ENCODE measurements at places on chromosomes 11 and 22.

GRCh38 chr11:65576232-65576866 is 496 bp downstream of the EHBP1L1 start:
- no peak for DNase-seq

DNA sequence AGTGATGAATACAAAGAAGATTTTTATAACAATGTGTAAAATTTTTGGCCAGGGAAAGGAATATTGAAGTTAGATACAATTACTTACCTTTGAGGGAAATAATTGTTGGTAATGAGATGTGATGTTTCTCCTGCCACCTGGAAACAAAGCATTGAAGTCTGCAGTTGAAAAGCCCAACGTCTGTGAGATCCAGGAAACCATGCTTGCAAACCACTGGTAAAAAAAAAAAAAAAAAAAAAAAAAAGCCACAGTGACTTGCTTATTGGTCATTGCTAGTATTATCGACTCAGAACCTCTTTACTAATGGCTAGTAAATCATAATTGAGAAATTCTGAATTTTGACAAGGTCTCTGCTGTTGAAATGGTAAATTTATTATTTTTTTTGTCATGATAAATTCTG is 5.3 kb downstream of the BIRC3 start:
- no peak for DNase-seq

DNA sequence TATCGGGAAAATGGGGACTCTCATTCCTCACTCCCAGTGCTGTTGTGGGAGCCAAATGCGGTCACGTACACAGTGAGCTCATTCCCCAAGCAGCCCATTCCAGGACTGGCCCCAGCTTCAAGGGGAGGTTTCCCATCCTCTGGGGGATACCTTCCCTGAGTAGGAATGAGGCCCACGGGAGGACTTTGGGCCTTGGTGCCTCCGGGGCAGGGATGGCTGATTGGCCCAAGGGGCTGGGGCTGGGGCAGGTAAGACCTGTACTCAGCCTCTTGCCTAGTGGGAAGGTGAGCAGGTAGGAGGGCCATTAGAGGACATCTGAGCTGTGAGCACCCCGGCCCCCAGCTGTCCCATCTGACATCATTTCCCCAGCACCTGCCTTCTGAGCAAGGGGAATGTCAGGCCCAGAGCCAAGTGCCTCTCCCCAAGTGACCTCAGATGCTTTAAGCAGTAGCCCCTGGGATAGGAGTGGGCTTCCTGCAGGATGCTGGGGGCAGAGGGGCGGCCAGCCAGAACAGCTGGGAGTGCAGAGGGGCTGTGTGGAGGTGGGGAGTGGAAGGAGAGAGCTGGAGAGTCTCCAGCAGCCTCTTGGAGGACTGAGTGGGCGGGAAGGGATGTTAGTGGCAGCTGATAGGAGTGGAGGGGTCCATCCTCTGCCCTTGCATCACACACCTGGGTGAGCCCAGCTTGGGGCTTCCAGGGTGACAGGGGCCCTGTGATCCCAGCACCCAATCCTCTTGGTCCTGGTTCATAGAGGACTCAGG is 58.4 kb downstream of the CD82 start:
- DNase-seq, result no peak

DNA sequence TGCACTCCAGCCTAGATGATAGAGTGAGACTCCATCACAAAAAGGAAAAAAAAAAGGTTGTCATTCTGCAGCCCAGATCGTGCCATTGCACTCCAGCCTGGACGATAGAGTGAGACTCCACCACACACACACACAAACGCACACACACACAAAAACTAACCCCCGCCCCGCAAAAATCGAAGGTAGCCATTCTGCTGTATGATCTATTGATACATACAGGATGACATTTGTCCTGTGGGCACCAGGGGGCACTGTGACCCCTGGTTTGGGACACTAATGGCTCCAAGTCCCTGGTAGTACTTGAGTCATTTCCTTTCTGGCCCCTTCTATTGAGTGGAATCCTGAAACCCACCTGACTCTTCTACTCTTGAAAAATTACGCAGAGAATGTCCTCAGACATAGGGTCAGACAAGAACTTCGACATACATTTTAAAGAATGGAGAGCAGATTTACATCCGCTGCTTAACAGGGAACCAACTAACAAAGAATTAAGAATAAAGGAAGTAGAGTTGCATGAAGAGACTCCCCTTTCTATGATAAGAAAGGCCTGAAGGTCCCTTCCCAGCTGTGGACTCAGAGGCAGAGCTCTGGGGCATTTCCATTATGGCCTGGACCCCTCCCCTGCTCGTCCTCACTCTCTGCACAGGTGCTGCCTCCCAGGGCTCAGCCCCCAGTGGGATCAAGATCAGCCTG is 35.0 kb upstream of the PRAME start:
- no peak for DNase-seq

- no peak for DNase-seq
These were observed 76.0 kb downstream of the ST3GAL4 start for GRCh38 chr11:126431401-126432064.

DNA sequence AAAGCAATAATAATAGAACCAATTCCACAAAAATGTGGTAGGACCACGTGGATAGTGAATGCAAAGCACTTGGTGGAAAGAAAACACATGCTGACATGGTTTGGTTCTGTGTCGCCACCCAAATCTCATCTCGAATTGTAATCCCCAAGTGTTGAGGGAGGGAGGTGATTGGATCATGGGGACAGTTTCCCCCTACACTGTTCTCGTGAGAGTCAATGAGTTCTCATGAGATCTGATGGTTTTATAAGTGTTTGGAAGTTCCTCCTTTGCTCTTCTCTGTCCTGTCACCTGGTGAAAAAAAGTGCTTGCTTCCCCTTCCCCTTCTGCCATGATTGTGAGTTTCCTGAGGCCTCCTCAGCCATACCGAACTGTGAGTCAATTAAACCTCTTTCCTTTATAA is 421.9 kb upstream of the CADM1 start:
- DNase-seq, result no peak

DNA sequence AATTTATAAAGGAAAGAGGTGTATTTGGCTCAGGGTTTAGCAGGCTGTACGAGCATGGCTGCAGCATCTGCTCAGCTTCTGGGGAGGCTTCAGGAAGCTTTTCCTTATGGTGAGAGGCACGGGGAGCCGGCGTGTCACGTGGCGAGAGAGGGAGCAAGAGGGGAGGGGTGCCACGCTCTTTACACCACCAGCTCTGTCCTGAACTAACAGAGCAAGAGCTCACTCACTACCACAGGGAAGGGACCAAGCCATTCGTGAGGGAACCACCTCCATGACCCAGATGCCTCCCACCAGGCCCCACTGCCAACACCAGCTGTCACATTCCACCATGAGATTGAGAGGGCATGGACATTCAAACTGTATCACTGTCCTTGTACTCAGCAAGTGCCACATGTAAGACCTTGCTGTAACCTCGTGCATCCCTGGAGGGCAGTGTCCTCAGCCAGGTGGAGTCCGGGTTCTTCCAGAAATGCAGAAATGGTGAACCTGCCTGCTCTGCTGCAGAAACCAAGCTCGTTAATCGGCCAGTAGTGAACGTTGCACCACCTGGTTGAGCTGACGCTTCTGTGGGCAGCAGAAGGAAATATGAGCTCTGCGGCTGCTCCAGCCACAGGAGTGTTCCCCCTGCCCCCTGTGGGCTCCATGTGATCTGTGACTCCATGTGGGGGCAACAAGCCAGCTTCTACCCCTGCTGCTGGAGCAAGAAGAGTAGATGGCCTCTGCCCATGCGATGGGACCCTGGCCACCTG is 368.6 kb downstream of the TBC1D22A start:
- DNase-seq, result peak; percentile 9

DNA sequence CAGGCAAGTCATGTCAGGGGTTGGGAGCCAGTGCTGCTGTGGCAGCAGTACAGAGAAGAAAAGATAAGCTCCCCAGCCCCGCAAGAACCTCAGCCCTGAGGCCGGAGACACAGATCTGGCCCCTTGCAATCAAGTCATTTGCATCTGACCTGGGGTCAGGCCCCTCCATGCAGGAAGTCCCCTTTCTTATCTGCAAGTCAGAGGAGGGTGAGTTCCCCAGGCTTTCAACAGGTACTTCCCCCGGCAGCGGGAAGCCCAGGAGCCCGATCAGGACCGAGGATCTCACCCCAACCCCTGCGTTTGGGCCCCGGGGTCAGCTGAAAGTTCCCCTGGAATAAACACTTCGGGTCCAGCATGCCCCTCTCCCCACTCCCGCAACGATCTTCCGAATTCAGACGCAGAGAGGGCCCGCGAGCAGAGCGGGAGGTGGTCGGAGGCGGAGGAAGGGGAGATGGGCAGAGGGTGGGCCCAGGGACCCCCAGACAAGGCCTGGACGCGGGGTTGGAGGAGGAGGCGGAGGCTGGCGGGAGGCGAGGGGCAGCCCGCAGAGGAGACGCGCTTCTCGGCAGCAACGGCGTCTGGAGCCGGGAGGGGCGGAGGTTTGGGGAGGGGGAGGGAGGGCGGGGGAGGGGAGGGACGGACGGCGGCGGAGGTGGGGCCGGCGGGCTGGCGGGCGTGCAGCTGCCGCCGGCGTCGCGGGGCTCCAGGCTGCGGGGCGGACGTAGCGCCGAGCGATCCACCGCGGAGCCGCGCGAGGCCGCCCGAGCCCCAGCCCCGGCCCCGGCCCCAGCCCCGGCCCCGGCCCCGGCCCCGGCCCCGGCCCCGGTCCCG is at the start of gene TSPAN18:
Gene TSPAN18 (plus strand): TSS at position 680 of the 831 bp plus-strand sequence. CDS start 179,455 bp downstream, outside the sequence.
- no peak for DNase-seq

DNA sequence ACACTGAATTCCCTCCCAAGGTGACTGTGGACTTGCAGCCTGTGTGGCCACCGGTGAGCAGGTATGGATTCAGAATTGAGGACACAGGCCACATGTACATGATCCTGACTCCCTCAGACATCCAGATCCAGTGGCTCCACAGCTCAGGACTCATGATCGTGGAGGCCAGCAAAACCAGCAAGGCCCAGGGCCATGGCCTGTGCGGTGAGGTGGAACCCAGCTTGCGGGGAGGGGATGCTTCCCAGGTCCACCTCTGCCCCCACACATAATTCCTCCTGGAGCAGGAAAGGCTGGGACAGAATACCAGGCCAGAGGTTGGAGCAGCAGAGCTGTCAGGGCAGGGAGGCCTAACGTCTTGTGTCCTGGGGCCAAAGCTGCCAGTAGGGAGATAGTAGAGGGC is 82.1 kb downstream of the OTOG start:
- no peak for DNase-seq

DNA sequence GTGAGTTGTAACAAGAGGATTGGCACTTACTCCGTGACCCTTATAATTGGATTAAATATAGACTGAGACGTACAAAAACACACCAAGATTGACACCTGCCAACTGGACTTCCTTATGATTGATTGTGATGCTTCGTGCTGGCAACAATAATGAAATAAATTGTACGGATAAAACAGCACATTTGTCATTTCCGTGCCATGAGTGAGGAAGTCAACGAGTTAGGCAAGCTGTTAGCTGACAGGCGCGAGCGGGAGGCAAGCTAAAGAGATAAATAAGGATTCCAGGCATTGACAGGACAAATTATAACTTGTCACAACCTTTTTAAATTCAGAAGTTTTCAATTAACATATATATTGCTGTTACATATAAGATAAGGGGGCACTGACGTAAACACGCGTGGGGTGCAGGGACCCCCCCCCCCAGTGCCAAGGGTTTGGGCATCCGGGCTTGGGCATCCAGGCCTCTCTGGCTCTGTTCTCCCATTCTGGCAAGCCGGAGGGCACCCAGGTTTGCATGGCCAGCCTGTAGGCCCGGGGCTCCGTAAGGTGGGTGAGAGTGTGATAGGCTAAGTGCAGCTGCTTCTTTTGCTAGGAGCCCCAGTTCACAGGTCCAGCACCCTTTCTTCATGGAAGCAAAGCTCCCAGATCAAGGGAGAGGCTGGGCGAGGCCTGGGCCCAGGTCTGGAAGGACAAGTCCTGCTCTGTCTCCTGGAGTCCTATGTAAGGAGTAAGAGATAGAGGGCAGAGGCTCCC is 11.2 kb upstream of the PAX6 start:
- no peak for DNase-seq

- no peak for DNase-seq
These were observed 66.4 kb downstream of the ZBTB16 start for GRCh38 chr11:114125959-114126358.

DNA sequence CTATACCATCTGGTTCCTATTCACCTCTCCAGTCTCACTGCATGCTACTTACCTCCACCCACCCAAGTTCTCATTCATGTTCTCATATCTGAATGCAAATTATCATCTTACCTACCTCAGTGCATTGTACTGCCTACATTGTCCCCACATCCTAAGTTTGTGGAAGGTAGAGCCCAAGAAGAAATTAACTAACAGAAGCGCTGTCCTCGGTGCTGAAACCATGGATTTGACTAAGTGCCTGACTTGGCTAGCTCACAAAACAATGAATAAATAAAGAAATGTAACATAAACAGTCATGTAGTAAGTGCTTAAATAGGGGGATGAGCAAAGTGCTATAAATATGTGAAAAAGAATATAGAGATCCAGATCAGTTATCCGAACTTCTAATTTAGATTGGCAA is 63.2 kb downstream of the GRIA4 start:
- no peak for DNase-seq

DNA sequence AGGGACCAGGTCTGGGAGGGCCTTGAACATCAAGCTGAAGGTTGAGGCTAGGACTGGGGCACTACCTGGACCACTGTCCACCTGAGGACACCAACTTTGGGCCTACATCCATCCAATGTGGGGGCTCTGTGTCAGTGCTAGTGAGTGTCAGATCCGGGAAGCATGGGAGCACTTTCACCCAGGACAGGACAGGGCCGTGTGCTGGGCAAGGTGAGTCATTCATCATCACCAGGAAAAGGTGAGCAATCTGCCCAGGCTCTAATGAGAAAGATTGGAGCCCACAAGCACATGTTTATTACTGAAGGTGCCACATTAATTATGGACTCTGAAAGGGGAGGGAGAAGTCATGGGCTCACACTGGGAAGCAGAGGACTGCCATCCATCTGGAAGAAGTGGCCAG is 39.7 kb upstream of the DRD2 start:
- no peak for DNase-seq

DNA sequence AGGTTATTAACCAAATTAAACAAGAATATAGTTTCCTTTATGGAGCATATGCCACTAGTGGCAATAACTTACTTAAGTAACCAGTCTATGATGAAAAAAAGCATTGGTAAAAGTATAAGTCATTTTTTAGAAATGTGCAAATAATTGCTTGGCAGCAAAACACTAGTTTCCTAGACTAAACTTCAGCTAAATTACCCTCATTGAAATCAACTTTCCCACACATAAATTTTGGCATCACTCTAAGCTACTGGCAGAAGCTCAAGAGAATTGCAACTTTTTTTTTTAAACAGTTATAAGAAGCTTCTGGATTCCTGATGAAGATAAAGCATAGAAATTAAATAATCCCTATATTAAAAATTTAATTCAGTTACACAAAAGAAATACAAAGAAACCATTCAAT is 12.5 kb downstream of the CCDC34 start:
- peak; percentile 32 for DNase-seq
